ENCODE measurements at places on chromosomes 13 and 19. TPM values are rescaled to one million over a fixed set of nuclear protein-coding genes. Genes with fewer than 3 reads are reported as not detected.

Gene PLIN5
- not detected for total RNA-seq

Gene FXYD3
- total RNA-seq, result not detected

Gene ZSCAN4
- total RNA-seq, result not detected

Gene OLFM4
- total RNA-seq, result not detected

Gene ATP4A
- total RNA-seq, result not detected

Gene KRTDAP
- not detected for total RNA-seq

Data from fibroblast of lung (primary cell).